ENCODE measurements at places on chromosomes 5 and 9.

GRCh38 chr9:121852241-121852640, 200.8 kb downstream of the DAB2IP start:
- DNase-seq: no peak

GRCh38 chr5:148640471-148640870, 13.9 kb downstream of the HTR4 start:
- no peak for DNase-seq

- no peak for DNase-seq
Observed at GRCh38 chr5:16271851-16272250, 92.3 kb upstream of the MARCHF11 start.

DNA sequence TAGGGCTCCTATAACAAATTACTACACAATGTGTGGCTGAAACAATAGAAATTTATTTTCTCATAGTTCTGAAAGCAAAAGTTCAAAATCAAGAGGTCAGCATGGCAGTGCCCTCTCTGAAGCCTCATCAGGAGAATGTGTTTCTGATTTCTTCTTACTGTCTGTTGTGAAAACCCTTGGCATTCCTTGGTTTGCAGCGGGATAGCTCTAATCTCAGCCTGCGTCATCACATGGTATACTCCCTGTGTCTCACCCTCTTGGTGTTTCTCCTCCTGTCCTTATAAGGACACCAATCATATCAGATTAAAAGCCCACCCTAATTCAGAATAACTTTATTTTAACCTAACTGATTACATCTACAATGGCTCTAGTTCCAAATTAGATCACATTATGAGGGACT, 87.5 kb upstream of the CDH9 start:
- no peak for DNase-seq
